Right hindlimb (tissue), 1 donor: ENCODE measurements at places on chromosomes 2 and 18.

DNA sequence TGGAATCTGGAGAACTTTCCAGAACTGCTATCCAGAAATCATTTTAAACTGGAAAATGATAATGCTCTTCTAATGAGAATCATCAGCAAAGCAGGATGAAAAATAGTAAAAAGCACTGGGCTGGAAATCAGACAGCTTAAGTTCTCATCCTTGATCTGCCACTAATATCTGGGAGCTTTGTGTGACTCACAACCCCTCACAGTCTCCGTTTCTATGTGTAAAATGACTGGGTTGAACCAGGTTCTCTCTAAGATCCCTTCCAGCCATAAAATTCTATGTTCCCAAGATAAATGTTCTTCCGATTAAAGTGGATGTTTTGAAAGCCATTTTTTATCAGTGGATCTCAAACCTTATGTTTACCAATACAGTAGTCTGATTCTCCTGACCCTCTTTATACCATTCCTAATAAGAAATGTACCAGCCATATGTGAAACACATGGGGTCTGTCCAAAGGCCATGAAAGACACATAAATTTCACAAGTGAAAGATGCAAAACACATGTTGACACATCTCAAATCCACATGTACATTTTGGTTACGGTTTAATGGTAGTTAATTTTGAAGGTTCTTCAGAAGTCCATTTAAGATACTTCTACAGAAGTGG, 188.8 kb downstream of the EN1 start:
- DNase-seq = no peak

- peak; percentile 88 for DNase-seq
These were observed 190.1 kb downstream of the TTC32 start for GRCh38 chr2:19711470-19712372.

- DNase-seq = no peak
These were observed 916 bp downstream of the CETN1 start for GRCh38 chr18:581096-581495.

DNA sequence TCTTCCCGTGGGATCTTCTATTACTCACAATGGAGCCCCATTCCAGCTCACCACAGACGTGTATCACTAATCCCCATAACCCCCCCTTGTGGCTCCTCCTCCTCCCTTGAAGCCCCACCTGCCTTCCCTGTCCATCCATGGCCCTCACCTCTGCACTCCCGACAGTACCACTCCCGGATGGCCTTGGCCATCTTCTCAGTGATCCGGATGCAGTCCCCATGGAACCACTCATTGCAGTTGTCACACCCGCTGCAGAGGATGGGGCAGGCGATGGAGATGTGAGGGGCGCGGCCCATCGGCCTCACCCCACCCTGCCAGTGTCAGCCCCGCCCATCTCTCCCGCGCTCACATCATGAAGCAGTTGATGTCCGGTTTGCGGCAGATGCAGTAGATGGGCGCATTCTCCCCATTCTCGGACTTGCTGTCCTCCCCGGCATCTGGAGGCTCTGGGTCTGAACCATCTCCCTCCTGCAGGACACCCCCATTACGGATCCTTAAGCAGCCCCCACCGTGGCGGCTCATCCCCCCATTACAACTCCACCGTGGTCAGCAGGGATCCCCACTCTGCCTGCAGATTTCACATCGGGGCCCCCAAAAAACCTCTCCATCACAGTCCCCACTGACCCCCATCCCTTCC, 983 bp downstream of the CXXC1 start:
- no peak for DNase-seq

DNA sequence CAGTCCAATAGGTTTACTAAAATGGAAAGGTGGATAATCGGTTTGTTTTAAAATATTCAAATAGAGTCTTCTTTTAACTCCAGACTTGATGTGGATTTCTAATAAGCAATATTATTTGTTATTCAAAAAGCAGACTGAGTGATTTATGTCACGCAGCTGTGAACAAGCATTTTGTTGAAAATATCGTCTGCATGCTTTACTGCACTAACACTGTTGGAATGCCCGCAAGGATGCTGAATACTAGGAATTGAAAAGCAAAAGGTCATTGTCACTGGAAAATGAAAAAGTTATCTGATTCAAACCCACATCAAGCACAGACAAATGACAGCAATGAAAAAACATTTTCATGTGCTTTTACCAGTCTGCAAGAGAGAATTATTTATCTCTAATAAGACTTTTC, 31.1 kb downstream of the CHN1 start:
- DNase-seq = no peak

DNA sequence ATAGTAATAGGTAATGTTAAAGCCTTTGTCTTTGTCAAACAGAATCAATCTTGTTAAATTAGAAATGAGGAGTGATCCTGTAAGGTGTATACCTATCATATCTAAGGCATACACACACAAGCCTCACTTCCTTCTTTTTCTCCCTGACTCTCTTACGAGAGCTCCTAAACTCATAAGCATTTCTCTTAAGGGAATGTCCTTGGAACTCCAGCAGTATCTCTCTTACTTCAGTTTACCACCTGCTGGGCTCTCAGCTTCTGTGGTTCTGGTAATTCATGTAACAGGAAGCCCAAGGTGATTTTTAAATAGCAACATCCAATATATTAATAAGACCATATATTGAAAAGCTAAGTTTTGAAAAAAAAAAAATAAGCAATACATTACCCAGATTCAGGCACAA, 85.9 kb downstream of the UBE2E3 start:
- DNase-seq = no peak

- DNase-seq = no peak
These were observed 748.7 kb upstream of the CHAC2 start for GRCh38 chr2:53018825-53019425.

DNA sequence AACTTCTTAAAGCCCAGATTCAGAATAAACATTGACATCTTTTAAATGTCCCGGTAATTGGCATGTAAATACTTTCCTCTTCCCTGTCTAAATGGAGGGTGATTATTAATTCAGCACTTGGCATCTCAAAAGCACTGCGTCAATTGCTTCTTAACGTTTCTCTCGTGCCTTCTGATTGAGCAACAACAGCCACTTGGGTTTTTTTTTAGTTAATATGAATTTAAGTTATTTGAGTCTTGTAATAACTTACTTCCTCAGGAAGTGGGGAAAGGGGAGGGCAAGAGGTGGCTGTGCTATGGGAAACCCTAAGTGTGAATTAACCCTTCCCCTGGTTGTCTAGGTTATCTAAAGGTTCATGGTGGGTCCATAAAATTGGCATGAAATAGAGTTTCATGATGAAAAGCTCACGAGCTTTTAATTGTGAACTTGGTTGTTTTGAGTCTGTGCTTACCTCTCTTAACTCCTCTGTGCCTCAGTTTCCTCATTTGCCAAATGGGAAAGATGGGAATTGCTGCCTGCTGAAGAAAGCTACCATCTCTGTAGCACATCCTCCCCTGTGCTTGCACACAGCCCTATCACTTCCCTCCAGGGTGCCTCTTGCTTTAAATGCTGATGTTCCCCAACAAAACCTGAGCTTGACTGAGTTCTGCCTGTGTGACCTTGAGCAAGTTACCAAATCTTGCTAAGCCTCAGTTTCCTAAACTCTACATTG, 126.3 kb upstream of the BCL2L11 start:
- no peak for DNase-seq

GRCh38 chr2:180559771-180560170, 420.6 kb upstream of the UBE2E3 start:
- no peak for DNase-seq

DNA sequence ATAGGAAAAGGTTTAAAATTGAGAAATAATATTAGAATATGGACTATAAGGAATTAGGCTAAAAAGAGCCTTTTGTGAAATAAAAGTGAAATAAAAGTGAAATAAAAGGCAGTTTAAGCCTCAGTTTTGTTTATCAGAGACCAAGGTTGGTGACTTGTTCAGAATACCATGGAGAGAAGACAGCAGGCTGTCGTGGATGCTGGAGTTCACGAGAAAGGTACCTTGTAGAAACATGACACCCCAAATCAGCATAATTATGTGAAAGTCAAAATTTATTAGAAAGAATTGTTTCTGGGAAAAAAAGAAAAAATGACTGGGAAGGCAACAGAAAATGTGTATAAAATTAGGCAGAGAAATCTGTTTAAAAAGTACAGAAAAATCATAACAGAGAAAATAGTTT, 46.5 kb upstream of the SPAG16 start:
- no peak for DNase-seq

DNA sequence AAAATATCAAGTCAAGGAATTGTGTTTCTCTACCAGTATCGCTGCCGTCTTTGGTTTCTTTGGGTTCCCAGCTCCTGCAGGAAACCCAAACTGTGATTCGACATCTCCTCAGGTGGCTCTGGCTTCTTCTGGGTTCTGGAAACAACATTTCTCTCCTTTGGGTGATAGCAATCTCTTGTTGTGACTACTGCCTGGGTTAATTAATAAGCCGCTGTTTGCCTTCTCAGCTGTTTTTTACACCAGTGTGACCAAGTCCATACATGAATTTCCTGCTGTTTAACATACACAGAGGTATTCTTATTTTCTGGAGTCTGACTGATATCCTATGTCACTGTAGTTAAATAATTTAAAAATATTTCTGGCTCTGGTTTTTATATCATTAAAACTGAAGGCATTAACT, 112.5 kb upstream of the DCC start:
- no peak for DNase-seq

DNA sequence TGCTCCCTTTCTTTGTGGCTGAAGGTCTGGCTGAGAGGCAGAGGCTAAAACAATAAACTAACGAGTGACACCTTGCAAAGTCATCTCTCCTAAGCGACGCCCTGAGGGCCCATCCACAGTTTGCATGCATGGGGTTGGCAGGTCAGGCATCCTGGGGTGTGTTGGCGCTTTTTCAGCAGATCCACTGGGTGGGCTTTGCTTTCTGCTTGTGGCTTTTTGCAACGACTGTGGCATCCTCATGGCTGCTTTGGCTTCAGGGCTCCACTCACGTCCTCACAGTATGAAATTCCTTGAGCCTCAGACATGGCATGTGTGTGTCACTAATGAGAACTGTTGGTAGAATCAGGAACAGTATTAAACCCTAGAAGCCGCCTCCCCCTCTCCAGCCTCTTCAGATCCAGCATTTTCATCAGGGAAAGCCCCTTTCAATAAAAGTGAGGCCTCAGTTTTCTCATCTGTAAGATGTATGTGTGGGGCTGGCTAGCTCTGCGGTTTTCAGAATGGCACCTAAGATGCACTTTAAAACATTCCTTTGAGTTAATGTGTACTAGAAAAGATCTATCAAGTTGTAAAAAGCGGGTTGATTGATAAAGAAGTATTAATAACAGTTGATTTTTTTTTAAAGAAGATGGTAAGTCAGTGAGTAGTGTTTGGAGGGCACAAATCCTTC, 72.5 kb downstream of the SH3BP4 start:
- DNase-seq = no peak

DNA sequence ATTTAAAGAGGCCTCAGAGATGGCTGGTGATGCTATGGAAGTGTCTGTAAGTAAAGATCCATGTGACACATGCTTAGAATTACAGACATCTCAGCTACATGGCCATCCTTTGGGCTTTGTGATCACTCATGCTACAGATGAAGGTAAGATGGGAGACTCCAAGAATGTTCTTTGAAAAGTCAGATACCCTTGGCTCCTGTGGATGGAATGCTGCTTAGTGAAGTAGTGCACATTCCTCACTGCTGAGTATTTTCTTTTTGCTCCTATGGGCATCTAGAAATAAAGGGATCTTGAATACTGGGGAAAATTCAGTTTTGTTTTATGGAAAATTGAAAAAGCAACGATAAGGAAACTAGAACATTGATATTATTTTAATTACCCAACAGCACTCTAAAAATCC, 55.2 kb upstream of the REV1 start:
- DNase-seq = no peak

DNA sequence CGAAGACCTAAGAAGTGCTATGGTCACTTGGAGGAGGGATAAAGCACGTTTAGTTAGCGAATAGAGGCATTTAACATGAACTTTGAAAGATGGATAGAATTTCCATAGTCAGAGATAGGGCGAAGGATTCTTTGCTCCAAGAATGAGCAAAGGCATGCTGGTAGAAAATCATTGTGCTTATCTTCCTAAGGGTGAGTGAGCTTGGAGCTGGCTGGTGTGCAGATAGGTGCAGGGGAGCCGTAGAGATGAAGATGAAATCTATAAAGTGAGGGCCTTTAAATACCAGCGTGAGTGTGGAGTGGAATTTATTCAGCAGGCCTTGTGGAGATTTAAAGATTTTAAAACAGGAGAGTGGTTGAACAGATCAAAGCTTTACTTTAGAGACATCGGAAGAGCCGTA, 1.6 kb downstream of the HRH4 start:
- DNase-seq = no peak

- DNase-seq = no peak
These were observed 15.1 kb upstream of the LIPG start for GRCh38 chr18:49546719-49547273.

GRCh38 chr18:45653090-45653489, 37.8 kb downstream of the SLC14A2 start:
- DNase-seq = no peak

DNA sequence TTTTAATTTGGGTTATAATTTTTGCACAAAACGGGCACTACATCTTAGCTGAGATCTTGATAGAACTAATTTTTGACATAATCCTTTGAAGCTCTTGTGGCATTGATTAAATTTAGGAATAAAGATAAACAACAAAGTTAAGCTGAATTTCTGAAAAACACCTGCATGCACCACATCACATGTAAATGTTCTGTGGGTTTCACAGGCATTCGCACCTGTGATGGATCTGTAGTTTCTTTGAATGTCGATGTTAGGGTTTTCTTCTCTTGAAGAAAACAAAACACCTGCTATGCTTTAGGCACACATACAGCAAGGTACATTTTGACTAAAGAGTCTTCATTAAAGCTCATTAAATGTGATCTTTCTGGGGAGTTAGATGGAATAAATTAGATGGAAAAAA, 60.3 kb downstream of the RPIA start:
- DNase-seq = no peak

- no peak for DNase-seq
These were observed 166.9 kb downstream of the VWC2L start for GRCh38 chr2:214577769-214578168.

- no peak for DNase-seq
These were observed 77.3 kb downstream of the CPS1 start for GRCh38 chr2:210633699-210634098.

DNA sequence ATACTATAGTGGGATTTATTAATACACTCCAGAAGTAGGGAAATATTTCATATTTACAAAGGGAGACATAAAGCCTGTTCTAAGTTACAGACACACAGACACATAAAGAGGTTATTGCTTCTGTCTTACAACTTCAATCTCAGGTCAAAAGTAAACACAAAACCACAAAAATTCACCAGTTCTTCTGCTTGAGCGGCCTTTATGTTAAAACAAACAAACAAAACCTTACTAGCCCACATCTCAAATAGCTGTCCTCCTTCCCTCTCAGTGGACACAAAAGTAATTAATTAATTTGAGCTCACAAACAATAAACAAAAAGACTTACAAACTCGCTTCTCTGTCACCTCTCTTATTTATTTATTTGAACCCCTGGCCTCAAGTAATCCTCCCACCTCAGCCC, 1.5 kb upstream of the ASNSD1 start:
- no peak for DNase-seq

GRCh38 chr2:224777559-224777930, 61.4 kb upstream of the CCDC195 start:
- no peak for DNase-seq

GRCh38 chr2:46200100-46200690, 97.0 kb upstream of the EPAS1 start:
- no peak for DNase-seq
